ENCODE measurements at places on chromosomes 1 and 21.

DNA sequence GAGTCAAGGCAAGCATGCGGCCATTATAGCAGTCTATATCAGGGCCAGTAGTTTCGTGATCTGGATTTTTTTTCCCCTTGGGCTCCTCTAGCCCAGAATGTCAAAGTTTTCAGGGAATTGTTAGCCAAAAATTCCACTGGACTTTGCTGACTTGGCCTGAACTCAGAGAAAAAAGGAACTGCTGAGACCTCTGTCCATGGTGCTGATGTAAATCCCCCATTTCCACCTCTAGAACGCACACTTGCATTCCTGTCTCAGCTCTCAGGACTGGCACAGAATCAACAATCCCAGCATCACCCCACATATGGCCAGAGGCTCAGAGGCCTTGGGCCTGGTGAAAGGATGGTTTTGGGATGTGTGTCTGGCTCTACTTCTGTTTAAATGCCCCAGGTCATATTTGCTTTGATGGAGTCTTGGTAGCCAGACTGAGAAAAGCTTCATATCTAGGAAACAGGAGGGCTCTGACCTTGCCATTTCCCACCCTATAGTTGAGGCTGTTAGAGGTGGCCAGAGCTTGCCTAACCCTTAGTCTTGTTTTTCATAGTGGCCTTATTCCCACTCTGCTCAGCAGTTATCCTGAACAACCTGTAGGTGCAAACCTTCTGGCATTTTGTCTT lies 16.9 kb upstream of the EFCAB14 start:
- DNase-seq = no peak

DNA sequence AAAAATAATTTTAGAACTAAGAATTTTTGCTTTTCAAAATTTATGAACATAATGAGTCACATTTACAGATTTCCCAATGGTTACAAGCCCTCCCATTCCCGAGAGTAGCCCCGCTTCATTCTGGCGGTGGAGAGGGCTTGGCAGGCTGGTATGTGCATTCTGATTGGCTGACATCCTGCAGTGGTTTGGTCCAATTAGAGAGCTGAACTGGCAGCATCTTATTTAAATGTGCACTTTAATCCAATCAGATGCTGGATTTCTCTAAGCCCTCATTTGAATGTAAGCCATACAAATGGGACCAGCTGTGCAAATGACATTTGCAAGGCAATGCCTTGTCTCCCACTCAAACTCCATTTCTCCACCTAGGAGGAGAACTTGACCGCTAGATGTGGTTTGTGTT lies 18.0 kb upstream of the TRIM17 start:
- no peak for DNase-seq

- no peak for DNase-seq
Measured at GRCh38 chr1:24459551-24460266, 42.9 kb upstream of the RCAN3 start.

GRCh38 chr21:20440338-20440737 lies 557.9 kb upstream of the NCAM2 start:
- DNase-seq = no peak

GRCh38 chr21:29829564-29830275 lies 110.1 kb downstream of the GRIK1 start:
- no peak for DNase-seq

Data from G401 (cell line).